ENCODE measurements at places on chromosomes 1 and 21.

- no peak for DNase-seq
These were observed 22.9 kb downstream of the UMODL1 start for GRCh38 chr21:42093991-42094421.

DNA sequence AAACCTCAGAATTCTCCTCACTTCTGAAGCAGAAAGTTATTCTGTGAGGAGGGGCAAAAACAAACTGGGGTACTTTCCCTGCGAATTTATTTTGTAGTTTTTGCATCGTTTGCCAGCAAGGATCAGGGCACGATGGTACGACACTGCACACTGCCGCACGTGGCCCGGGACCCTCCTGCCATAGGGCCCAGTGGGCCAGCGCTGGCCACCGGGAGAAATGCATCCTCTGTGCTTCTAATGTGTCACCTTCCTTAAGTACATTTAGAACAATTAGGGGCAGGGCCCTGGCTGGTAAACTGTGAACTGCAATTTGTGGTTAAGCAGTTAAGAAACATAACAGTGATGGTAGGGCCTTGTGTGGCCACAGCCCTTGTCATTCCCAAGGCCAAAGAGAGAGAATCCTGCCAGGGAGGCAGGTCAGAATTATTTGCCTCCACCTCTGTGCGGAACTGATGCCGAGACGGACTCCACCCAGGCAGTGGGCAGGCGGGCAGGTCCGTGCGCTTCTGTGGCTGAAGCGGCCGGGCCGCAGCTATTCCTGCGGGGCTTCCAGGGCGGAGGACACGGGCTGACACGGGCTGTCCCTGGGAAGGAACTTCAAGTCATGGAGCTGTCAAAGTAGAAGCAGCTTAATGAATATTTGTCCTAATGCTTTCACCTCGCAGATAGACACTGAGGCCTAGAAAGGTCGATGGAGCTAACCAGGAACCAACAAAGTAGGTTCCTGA lies 12.5 kb downstream of the GPR137B start:
- DNase-seq = no peak

DNA sequence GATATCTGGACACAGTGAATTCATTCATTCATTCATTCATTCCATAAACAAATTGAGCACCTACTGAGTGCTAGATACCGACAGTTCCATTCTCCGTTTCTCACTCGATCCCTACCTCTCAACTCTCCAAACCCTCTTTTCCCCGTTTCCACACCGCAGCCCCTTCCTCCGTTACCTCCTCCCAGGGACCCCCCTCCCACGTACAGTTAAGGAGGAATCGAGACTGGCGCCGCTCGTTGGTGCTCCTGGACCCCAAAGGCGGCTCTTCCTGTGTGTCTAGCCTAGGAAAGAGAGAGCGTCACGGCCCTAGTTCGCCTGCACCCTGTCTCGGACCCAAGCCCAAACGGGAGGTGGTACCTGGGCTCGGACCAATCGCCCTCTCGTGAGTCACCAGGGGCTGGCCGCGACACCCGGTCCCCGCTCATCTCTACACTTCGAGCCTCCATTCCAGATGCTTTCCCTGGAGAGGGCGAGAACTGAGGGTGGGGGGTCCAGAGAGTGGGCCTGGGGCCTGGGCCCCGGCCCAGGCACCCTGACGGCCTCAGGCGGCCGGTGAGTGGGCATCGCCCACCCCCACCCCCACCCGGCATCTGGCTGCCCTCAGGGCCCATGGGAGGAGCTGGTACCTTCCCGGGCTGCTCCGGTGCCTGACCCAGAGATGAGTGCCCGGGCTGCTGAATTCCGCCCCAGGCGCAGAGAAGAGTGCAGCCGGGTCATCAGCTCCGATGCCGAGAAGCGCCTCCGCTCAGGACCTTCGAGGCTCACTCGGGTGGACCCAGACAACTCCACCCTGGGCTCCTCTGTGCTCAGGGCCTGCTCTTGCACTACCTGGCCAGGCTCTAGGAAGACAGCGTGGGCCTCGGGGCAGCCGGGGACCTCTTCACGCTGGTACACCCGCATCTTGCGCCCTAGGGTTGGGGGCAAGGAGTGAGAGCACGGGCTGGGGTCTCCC lies 4.9 kb downstream of the ARHGEF19 start:
- DNase-seq = no peak

GRCh38 chr1:209583408-209583807 lies at the start of gene CAMK1G:
CAMK1G (plus strand) TSS chr1:209583714; CDS start chr1:209594984, 11,270 bp downstream.
- no peak for DNase-seq

GRCh38 chr1:199269241-199269640 lies 630.4 kb downstream of the PTPRC start:
- DNase-seq = no peak

DNA sequence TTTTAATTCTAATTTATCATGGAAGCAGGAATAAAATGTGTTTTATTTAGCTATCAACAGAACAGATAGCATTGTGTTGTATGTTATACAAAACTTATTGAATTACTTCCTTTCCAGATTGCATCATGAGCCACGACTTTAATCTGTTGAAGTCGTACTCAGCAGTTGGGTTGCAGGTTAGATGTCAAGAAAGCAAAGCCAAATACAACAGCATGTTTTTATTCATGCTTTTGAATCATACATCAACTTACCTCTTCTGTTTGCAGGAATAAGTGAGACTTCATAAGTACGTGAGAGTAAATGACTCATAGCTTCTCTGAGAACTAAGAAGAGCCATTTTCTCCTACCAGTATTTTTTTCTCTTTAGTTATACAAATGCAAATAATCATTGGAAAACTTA lies 110.8 kb upstream of the ADGRL4 start:
- DNase-seq = no peak

DNA sequence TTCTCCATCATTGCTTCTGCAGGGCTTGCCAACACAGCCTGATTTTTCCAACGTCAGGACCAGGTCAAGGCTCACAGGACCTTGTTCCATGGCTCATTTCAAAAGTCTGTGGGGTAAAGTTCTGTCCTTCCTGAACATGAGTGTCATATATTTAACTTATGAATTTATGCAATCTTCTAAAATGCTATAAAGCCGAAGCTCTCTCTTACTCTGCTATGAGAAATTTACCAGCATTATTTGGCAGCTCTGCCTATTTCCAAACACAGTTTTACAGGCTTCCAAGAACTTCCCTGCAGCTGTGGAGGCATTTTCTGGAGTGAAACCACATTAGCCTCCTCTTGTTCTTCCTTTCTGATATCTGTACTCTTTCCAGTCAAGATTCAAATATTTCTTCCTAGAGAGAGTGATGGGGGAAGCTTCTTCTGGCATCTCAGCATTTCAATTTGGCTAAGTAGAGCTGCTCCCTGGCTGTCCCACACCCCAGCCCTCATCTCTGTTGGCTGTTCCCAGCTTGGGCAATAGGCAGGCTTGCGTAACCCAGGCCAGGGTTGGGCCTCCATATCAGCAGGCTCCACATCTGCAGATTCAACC lies 15.6 kb upstream of the HMGCS2 start:
- DNase-seq = no peak

GRCh38 chr1:24906760-24907490 lies 23.2 kb downstream of the RUNX3 start:
- DNase-seq = no peak

DNA sequence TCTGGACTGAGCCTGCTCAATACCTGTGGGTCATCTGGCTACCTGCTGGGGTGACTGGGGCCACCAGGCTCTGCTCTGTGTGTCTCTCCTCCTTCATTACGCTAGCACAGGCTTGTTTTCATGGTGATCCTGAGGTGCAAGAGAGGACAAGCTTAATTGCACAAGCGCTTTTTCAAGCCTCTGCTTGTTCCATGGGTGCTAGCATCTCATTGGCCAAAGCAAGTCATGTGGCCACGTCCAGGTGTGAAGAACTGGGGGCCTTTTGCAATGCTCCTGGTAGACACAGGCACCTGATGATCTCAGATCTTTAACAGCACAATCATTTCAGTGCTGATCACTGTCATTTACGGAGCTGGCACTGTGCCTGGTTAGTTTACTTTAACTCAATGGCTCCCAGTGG lies 114.6 kb downstream of the KAZN start:
- no peak for DNase-seq

GRCh38 chr1:56404561-56405030 lies 174.8 kb downstream of the PLPP3 start:
- no peak for DNase-seq

GRCh38 chr1:228064741-228065542 lies 17.6 kb upstream of the ARF1 start:
- no peak for DNase-seq

- DNase-seq = no peak
These were observed 47.5 kb upstream of the IPO9 start for GRCh38 chr1:201781437-201781836.

DNA sequence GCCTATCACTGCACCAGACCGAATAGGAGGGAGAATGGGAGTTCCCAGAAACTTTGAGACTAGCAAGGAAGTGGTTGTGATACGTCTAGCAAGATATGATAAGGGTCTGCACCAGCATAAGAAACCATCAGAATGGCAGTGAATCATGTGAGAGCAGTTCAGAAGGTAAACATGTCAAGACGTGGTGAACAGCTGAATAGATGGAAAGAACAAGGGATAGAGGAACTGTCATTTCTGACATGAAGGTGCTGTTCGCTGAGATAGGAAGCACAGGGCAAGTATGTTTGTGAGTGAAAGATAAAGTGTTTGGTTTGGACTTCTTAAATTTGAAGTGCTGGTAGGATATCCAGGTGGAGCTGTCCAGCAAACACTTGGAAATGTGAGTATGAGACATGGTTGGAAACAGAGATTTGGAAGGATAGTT lies 1.1 kb upstream of the AGO1 start:
- no peak for DNase-seq

GRCh38 chr1:209539576-209539975 lies 43.9 kb upstream of the CAMK1G start:
- no peak for DNase-seq

GRCh38 chr1:111990878-111991718 lies 1.6 kb upstream of the KCND3 start:
- DNase-seq = no peak

DNA sequence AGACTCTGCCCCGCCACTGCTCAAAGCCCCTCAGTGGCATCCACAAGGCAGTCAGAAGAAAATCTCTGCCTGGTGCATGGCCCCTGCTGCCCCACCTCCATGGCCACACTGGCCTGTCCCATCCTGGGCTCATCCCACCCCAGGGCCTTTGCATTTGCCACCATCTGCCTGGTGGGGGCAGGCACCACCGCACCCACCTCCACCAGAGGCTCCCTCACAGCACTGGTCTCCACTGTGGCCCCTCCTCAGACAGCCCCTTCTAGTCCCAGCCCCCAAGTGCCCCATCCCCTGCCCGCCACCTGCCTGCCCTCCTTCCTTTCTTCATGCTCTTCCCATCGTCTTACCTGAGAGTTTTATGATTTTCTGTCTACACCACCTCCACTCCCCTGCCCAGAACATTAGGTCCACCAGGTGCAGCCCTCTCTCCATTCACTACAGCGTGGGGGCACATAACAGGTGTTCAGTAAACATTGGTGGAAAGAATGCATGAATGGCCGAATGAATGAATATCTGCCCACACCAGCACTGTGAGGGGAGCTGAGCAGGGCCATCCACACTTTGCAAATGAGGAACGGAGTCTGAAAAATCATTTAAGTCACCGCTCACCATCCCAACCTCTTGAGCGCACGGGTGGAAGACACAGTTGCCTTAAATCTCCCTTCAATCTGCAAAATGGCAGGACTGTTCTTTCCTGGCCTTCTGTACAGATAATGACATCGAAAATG lies 2.1 kb downstream of the PRDM15 start:
- no peak for DNase-seq

DNA sequence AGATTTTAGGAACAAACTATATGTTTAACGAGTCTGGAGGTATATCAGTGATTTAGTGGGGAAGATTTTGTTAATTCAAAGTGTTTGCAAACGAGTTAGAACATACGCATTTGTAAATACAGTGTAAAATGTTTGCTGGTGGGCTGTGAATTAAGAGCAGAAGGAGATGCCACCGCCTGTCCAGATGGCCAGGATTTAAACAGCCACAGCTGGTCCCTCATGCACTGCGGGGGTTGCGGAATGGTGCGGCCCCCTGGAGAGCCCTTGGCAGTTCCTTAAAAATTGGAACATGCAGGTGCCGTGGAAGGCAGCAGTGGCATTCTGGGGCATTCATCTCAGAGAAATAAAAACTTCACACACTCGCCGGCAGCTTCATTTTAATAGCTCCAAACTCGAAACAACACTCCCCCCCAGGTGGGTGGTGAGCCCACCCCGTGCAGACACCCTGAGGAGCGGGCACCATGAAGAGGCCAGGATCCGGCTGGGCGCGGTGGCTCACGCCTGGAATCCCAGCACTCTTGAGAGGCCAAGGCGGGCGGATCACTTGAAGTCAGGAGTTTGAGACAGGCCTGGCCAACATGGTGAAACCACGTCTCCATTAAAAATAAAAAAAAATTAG lies 3.5 kb upstream of the C1orf159 start:
- no peak for DNase-seq

- DNase-seq = no peak
These were observed 8.9 kb upstream of the RHBDL2 start for GRCh38 chr1:38950553-38950952.

- no peak for DNase-seq
These were observed 11.6 kb downstream of the BSND start for GRCh38 chr1:55010194-55010886.

DNA sequence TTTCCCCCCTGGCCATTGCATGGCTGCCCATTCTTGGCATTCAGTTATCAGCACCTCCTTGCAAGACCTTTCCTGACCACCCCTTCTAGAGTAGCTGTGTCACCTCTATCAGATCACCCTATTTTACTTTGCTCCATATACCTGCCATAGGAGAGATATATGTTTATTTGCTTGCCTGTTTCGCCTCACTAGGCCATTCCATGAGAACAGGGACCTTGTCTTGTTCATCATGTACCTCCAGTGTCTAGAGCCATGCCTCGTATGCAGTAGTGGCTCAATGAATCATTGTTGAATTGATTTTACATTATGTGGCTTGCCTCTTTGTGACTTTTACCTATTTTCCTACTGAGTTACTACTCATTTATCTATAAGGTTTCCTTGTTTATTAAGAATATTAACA lies 26.4 kb upstream of the PADI2 start:
- no peak for DNase-seq

- DNase-seq = no peak
These were observed 1.2 kb upstream of the LPGAT1 start for GRCh38 chr1:211831558-211832323.

- no peak for DNase-seq
These were observed 38.5 kb upstream of the LAX1 start for GRCh38 chr1:203726417-203726867.

- peak; percentile 12 for DNase-seq
These were observed 46.7 kb downstream of the CAPZB start for GRCh38 chr1:19438516-19439195.

DNA sequence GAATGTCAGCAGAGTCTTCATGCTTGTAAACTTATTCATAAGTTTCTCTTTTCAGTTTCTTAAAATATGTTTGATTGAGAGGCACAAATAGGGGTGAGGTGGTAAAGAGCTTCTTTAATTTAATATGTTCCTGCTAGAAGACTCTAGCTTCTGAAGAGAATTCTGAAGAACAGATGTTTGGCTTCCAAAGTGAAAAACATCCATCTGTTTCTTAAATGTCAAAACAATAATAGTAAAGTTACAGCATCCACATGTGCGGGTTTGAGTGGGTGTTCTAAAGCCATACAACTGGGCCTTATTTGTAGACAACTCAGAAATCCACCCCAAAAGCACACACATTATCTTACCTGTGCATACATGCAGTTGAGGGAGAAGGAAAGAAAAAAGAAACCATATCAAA lies 144.0 kb upstream of the ADGRL4 start:
- DNase-seq = no peak

- peak; percentile 70 for DNase-seq
These were observed 893 bp downstream of the RCC2 start for GRCh38 chr1:17438318-17439249.

- DNase-seq = no peak
These were observed 58.1 kb upstream of the ADAMTS5 start for GRCh38 chr21:27024971-27025370.
